NCI-H2171 (cell line): ENCODE measurements at places on chromosomes 11 and 22.

GRCh38 chr11:67059671-67060070 lies 3.0 kb downstream of the RHOD start:
- no peak for DNase-seq

DNA sequence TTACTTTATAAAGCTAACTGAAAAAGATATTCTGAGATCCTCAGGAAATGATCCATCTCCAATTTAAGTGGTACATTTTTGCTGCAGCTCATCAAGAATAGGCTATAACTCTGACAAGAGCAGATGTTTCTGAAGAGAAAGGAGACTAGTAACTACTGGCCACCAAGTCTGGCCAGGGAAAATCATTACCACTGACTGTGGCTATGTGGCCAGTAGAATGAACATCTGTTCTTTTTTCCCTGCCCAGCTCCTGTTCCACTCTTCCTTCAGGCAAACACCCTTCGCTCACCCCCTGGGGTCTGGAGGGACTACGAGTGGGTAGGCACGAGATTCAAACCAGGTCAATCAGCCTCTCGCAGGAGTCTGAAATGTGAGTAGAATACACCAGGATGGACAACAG lies 23.9 kb downstream of the TMEM123 start:
- no peak for DNase-seq

- DNase-seq, result no peak
Measured at GRCh38 chr22:50087646-50088045, 2.2 kb upstream of the MOV10L1 start.

GRCh38 chr11:28284196-28284595 lies 176.0 kb downstream of the METTL15 start:
- no peak for DNase-seq

- peak; percentile 77 for DNase-seq
Measured at GRCh38 chr22:43128928-43129424, 14.2 kb downstream of the MCAT start.

GRCh38 chr11:13831696-13832095 lies 130.8 kb upstream of the SPON1 start:
- peak; percentile 80 for DNase-seq

- DNase-seq, result no peak
Measured at GRCh38 chr11:130449310-130449990, 1.0 kb downstream of the ADAMTS15 start.

- peak; percentile 67 for DNase-seq
Measured at GRCh38 chr11:119361056-119361787, 14.7 kb upstream of the MFRP start.

DNA sequence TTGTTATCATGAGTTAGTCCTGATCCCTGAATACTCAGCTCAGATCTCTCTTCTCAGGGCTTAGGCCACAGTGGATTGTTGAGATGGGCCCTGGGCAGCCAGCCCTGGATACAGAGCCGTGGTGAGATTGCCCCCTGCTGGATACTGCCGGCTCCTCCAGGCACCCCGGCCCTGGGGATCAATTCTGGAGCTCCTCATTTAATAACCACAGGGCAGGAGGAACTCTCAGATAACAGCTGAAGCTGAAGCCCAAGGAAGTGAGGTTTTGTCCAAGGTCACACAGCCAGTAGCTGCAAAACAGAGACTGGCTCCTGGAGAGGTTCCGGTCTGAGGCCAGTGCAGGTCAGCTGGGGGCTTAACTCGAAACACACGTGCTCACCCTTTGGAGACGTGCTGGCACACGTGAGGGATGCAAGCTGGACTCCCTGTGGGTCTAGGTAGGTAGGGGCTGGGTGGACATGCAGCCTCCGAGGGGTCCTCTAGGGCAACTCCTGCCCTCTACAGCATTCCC lies 16.0 kb downstream of the USH1C start:
- DNase-seq, result no peak

DNA sequence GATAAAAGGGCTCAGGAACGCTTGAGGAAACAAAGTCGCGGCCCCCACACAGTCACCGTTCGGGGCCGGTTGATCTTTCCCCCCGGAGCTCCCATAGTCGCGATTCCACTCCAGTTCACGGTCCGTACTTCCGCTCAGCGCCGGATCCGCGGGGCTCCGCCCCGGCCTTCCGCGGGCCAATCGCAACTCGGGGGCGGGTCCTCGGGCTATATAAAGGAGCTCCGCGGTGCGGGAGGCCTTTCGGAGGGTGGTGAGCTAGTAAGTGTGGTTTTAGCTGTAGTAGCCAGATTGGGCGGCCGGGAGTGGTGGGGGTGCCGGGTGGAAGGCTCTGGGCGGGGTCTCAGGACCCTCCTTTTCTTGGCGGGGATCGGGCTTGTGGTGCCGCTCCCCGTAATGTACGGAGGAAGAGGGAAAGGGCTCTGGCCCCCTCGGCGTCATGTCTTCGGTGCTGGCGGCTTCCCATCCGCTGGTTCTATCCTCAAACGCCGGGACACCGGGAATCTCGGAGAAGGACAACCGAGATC lies at the start of the genes C11orf98 and CSKMT:
Gene C11orf98 (minus strand): TSS at position 136 of the 524 bp plus-strand sequence. CDS start 41 bp downstream, at position 95.
Gene CSKMT (plus strand): TSS at position 238 of the 524 bp plus-strand sequence. CDS start 568 bp downstream, outside the sequence.
- peak; percentile 90 for DNase-seq

GRCh38 chr22:45131749-45132148 lies 32.0 kb upstream of the NUP50 start:
- no peak for DNase-seq

GRCh38 chr22:29427176-29427760 lies 11.1 kb upstream of the RFPL1 start:
- DNase-seq, result no peak

- no peak for DNase-seq
Measured at GRCh38 chr22:49112661-49113626, 714.7 kb downstream of the BRD1 start.

DNA sequence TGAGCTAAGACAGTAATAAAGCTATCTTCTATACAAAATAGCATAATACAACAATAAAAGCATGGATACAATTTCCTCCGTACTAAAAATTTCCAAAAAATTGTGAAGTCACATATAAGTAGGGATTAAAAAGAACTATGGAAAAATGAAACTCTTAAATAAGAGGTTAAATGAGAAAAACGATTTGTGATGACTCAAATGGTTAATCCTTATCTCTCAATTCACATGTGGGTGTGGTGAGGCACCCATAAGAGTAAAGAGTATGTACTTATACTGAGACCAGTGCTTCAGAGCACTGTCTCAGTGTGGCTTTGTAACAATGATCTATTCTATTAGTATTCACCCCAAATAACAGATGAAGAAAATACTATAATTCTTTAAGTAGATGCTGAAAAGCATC lies 25.0 kb upstream of the CCDC34 start:
- DNase-seq, result no peak

GRCh38 chr11:117489999-117490679 lies 162.5 kb downstream of the CEP164 start:
- DNase-seq, result no peak
